ENCODE measurements at places on chromosomes 6 and 20. TPM values are rescaled to one million over a fixed set of nuclear protein-coding genes. Genes with fewer than 3 reads are reported as not detected.

The CFB gene
- total RNA-seq = 0.58 TPM

The PPP1R3G gene
- 0.10 TPM for total RNA-seq

The KCNK17 gene
- not detected for total RNA-seq

The CASS4 gene
- total RNA-seq = 13.2 TPM

The COL9A3 gene
- not detected for total RNA-seq

The DOK5 gene
- total RNA-seq = not detected

The MLIP gene
- total RNA-seq = not detected

The BCAS4 gene
- 6.3 TPM for total RNA-seq

The HUS1B gene
- total RNA-seq = 0.86 TPM

The AKAP7 gene
- 8.4 TPM for total RNA-seq

The HCK gene
- 0.35 TPM for total RNA-seq

The ZSCAN12 gene
- total RNA-seq = 4.6 TPM

The TNXB gene
- 5.7 TPM for total RNA-seq

The QKI gene
- 74.6 TPM for total RNA-seq

The TBXT gene
- total RNA-seq = not detected

The PHF3 gene
- 57.8 TPM for total RNA-seq

The GJE1 gene
- not detected for total RNA-seq

The TBX18 gene
- total RNA-seq = not detected

The DLL1 gene
- 0.20 TPM for total RNA-seq

The ZBTB12 gene
- 0.98 TPM for total RNA-seq

The CCM2L gene
- not detected for total RNA-seq

The ARHGAP40 gene
- total RNA-seq = not detected

The SLPI gene
- 0.45 TPM for total RNA-seq

The RPN2 gene
- 168 TPM for total RNA-seq

The TREM2 gene
- not detected for total RNA-seq

The SALL4 gene
- total RNA-seq = not detected

The RGS17 gene
- total RNA-seq = 0.10 TPM

The CALHM5 gene
- total RNA-seq = not detected

The ENPP1 gene
- 0.48 TPM for total RNA-seq

The LRRC73 gene
- total RNA-seq = 0.23 TPM

The SPTLC3 gene
- not detected for total RNA-seq

The MOG gene
- total RNA-seq = not detected

The PRICKLE4 gene
- not detected for total RNA-seq

The GSTA4 gene
- 13.0 TPM for total RNA-seq

The TEAD3 gene
- total RNA-seq = 0.13 TPM

The HTR1E gene
- not detected for total RNA-seq

The MYBL2 gene
- 76.6 TPM for total RNA-seq

The SLC22A2 gene
- total RNA-seq = not detected

The FOXQ1 gene
- not detected for total RNA-seq

The BACH2 gene
- 31.1 TPM for total RNA-seq

The ENPP5 gene
- total RNA-seq = not detected

The MUC22 gene
- total RNA-seq = not detected

The VIP gene
- total RNA-seq = not detected

The LPA gene
- not detected for total RNA-seq

The AARS2 gene
- total RNA-seq = 15.0 TPM

The ANKRD66 gene
- not detected for total RNA-seq

The DEFB124 gene
- total RNA-seq = not detected

The EFCAB8 gene
- 0.55 TPM for total RNA-seq

The WFDC5 gene
- 0.73 TPM for total RNA-seq

The UBE2C gene
- total RNA-seq = 170 TPM

The COL12A1 gene
- total RNA-seq = not detected

The XKR7 gene
- not detected for total RNA-seq

The FERMT1 gene
- total RNA-seq = not detected

The HLA-DPB1 gene
- 89.8 TPM for total RNA-seq

The OTOR gene
- total RNA-seq = not detected

The BPI gene
- total RNA-seq = not detected

The LY6G5B gene
- 16.7 TPM for total RNA-seq

The AFG1L gene
- total RNA-seq = 4.5 TPM

The JAG1 gene
- 0.15 TPM for total RNA-seq

All from activated CD4-positive, alpha-beta memory T cell treated with anti-CD3 and anti-CD28 coated beads, Interleukin-2, amount 10 ng/mL, durations not matched to agents 7 days and 5 days (primary cell).